Effector memory CD8-positive, alpha-beta T cell (primary cell): ENCODE measurements at places on chromosomes 3 and 15.
A peak's percentile ranks its signal among the peaks of the same experiment; 100 is the strongest.

DNA sequence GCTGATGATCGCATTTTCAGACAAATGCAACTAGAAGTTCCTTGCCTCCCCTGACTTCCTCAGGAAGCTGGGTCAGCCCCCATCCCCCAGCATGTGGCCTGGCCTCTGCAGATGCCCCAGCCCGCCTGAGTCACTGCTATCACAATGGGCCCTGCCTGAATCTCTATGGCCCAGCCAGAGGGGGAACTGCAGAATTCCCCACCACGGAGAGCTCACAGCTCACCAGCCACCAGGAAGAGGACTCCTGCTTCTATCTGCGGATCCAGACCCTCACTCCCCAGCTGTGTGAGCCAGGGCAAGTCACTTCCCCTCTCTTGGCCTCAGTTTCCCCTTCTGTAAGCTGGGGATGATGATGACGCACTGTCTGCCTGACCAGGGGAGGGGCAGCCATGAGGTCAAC lies 6.9 kb downstream of the PLXND1 start:
- H3K27ac ChIP-seq, result no peak overlapping the region
- H3K36me3 ChIP-seq, result peaks cover 5% of the 10 kb centered on the region
- H3K27me3 ChIP-seq, result no peaks in the 10 kb centered on the region
- DNase-seq, result no peak
- no peak overlapping the region for H3K4me3 ChIP-seq
- peaks cover 77% of the 10 kb centered on the region for H3K4me1 ChIP-seq

- H3K27ac ChIP-seq, result peak overlapping the region; percentile 98
- no peaks in the 10 kb centered on the region for H3K27me3 ChIP-seq
- H3K4me1 ChIP-seq, result peaks cover 73% of the 10 kb centered on the region
- DNase-seq, result no peak
- H3K4me3 ChIP-seq, result peak overlapping the region; percentile 79
These were observed 59.8 kb downstream of the SH3BP5 start for GRCh38 chr3:15272426-15273196.

DNA sequence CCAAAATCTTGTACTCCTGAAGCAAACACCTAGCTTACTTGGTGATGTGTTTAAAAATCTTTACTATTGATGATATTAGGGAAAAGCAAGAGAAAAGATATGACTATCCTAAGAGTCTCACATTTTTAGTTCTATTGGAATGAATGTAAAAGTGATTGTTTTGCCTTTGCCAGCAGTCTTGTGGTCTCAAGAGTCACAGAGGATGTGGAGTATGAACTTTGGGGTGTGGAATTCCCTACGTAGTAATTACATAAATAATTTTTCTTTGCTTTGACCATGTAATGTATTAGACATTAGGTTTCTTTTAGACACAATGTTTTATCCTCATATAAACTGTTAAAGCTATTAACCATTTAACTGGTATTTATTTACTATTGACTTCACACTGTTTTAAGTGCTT lies 387.6 kb downstream of the NAALADL2 start:
- no peaks in the 10 kb centered on the region for H3K4me1 ChIP-seq
- no peak overlapping the region for H3K4me3 ChIP-seq
- no peak overlapping the region for H3K27ac ChIP-seq

DNA sequence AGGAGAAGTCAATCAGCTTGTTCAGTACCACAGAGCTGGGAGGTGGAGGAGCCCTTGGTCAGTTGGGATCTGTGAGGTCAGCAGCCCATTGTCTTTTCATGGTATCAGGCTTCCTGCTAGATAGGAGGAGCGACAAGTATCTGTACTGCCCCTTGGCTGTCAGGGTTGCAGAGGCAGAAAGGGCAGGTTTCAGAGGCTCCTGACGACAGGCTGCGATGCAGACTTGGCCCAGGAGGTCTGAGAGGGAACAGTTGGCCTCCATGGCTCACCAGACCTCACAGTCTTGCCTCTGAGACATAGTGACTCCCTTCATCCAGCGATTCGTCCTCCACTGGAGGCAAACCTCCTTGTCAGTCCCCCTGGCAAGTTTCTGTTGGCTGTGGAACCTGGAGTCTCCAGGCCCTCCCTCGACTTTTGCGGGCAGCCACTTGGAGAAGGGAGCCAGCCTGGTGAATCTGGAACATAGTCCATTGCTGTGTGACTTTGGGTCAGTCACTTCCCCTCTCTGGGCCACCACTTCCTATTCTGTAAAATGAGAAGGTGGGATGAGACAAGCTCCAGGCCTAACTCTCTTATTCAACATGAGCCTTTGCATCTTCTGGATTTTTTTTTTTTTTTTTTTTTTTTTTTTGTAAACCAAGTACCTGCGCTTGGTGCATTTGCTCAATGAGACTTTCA lies 177.9 kb upstream of the TLE3 start:
- H3K4me3 ChIP-seq, result no peak overlapping the region
- peaks cover 2% of the 10 kb centered on the region for H3K4me1 ChIP-seq
- H3K27ac ChIP-seq, result no peak overlapping the region
- no peak for DNase-seq

DNA sequence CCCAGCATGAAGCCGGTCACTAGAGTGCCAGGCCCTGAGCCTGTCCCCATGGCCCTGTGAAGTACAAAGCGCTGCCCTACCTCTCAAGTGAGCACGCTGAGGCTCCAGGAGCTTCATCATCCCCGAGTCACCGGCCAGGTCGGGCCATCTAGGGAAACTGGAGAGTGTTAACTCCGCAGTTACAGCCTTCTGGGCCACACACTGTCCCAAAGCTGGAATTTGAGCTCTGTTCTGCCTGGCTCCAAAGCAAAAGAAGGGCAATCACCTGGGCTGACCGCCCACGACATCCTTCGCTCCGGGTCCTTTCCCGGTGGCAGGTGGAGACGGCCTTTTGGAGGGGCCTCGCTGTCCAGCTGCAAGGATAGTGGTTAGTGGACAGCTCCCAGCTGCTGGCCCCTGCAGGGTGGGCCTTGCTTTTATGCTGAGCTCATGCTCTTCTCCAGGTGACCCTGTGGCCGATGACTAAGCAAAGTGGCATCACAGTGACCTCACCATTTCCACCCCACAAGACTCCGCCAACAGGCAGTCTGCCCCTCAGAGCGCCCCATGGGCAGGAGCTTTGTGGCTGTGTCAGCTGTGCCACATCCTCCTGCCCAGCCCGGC lies 3.5 kb upstream of the MUC4 start:
- peak; percentile 7 for DNase-seq
- H3K27me3 ChIP-seq, result peaks cover 13% of the 10 kb centered on the region
- peaks cover 6% of the 10 kb centered on the region for H3K4me1 ChIP-seq
- H3K36me3 ChIP-seq, result no peaks in the 10 kb centered on the region

GRCh38 chr15:58527573-58528187 lies 95.9 kb downstream of the LIPC start:
- H3K4me1 ChIP-seq, result peaks cover 7% of the 10 kb centered on the region
- peaks cover 5% of the 10 kb centered on the region for H3K36me3 ChIP-seq
- no peak overlapping the region for H3K4me3 ChIP-seq
- DNase-seq, result no peak

- no peak for DNase-seq
- H3K4me3 ChIP-seq, result peak overlapping the region; percentile 1
- no peak overlapping the region for H3K27ac ChIP-seq
- no peaks in the 10 kb centered on the region for H3K27me3 ChIP-seq
- H3K4me1 ChIP-seq, result no peaks in the 10 kb centered on the region
These were observed 1.7 kb downstream of the PLS1 start for GRCh38 chr3:142597906-142598305.

DNA sequence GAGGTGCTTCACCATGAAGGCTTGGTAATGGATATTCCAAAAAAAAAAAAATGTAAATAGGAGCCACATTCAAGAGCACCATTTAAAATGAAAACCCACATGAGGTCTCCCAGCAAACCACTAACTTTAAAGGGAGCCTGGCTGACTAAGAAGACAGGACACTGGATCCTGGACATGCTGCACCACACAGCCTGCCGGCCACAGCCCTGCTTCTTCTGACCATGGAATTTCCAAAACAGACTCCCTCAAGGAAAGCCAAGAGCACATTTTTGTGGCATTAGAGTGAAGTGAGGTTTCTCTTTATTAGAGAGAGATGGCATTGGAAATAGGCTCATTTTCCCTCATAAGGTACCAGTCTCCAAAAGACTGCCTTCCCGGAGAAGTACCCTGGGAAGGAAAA lies 113.9 kb downstream of the RORA start:
- no peak for DNase-seq
- peaks cover 58% of the 10 kb centered on the region for H3K27me3 ChIP-seq
- H3K4me3 ChIP-seq, result no peak overlapping the region

GRCh38 chr3:69972672-69973071 lies 26.9 kb upstream of the SAMMSON start:
- no peaks in the 10 kb centered on the region for H3K27me3 ChIP-seq
- no peak overlapping the region for H3K4me3 ChIP-seq
- no peak for DNase-seq
- no peaks in the 10 kb centered on the region for H3K36me3 ChIP-seq
- no peak overlapping the region for H3K27ac ChIP-seq
- no peaks in the 10 kb centered on the region for H3K4me1 ChIP-seq

DNA sequence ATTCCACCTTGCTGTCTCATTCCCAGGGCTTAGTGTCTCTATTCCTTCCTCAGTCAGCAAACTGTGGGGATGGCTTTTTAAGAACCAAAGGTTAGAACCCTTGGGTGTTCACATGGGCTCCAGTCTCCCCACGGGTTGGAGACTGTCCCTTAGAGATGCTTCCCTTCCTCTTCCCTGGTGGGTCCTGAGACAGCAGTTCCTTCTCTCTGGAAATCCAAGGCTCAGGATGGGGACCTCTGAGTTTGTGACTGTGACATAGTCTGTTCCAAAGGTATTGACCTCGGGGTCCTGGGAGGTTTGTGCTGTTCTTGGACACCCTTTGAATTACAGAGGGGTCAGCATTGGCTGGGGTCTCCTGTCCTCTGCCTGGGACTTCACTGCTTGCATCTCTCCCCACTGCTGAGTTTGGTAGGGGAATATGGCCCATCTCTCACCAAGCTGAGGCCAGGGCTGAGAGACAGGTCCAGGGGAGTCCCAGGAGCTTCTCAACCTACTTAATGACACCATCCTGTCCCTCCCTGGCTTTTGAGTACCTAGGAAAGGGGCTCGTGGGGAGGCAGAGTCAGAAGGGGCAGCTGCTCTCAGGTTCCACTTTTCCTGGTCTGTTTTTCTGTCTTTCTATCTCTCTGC lies 1.5 kb downstream of the GRM2 start:
- H3K4me3 ChIP-seq, result no peak overlapping the region
- no peak for DNase-seq
- H3K27ac ChIP-seq, result peak overlapping the region; percentile 70
- H3K27me3 ChIP-seq, result no peaks in the 10 kb centered on the region
- peaks cover 11% of the 10 kb centered on the region for H3K36me3 ChIP-seq

- H3K4me3 ChIP-seq, result no peak overlapping the region
- H3K27me3 ChIP-seq, result peaks cover 36% of the 10 kb centered on the region
- DNase-seq, result no peak
These were observed 53.8 kb downstream of the CDCP1 start for GRCh38 chr3:45092132-45093031.

DNA sequence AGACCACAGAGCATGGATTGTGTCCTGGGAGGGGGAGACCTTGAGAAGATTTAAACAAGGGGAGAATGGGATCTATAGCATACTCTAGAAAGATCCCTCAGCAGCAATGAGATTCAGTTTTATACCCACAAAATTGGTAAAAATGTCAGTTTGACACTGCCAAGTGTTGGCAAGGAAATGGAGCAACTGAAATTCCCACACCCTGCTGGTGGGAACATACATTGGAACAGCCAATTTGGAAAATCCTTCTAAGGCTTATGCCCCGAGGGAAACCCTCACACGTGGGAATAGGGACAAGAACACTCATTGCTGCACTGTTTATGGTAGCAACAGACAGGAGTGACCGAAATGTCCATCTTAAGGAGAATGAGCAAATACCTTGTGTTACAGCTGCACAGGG lies 5.0 kb upstream of the DNAJB8 start:
- H3K27me3 ChIP-seq, result peaks cover 29% of the 10 kb centered on the region
- no peak for DNase-seq
- H3K4me1 ChIP-seq, result peaks cover 8% of the 10 kb centered on the region
- H3K27ac ChIP-seq, result no peak overlapping the region

GRCh38 chr3:117919621-117920020 lies 1115.0 kb downstream of the IGSF11 start:
- H3K36me3 ChIP-seq, result no peaks in the 10 kb centered on the region
- no peak overlapping the region for H3K4me3 ChIP-seq
- no peaks in the 10 kb centered on the region for H3K27me3 ChIP-seq
- no peak overlapping the region for H3K27ac ChIP-seq
- no peak for DNase-seq
- H3K4me1 ChIP-seq, result no peaks in the 10 kb centered on the region

GRCh38 chr3:181773921-181774320 lies 62.2 kb downstream of the SOX2 start:
- no peaks in the 10 kb centered on the region for H3K27me3 ChIP-seq
- H3K27ac ChIP-seq, result no peak overlapping the region
- no peaks in the 10 kb centered on the region for H3K4me1 ChIP-seq

DNA sequence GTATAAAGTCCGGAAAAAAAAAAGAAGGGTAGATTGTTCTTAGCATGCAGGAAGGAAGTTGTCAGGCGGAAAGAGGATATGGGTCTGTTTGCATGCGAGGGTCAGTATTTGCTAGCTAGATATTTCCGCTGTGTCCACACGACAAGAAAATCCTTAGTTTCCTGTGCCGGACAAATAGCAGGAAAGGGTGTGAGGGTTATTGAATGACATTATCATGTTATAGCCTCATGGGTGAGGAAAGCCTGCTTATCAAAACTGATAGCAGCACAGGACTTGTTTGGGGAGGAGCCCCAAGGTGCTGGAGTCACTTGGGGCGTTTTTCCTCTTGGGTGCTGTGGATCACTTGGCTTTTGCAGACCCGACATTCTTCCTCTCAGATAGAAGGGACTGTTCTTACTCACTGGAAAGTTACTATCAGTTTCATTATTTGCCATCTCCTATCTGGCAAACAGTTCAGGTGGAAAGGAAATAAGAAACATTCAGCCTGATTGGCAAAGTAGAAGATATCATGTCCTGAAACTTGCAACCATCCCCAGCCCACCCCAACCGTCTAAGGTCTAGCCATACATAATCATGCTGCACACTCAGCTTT lies 127.2 kb upstream of the DPH6 start:
- peaks cover 24% of the 10 kb centered on the region for H3K27me3 ChIP-seq
- H3K36me3 ChIP-seq, result peaks cover 2% of the 10 kb centered on the region
- H3K4me1 ChIP-seq, result peaks cover 5% of the 10 kb centered on the region
- peak overlapping the region; percentile 0 for H3K27ac ChIP-seq

- no peak overlapping the region for H3K27ac ChIP-seq
- no peak overlapping the region for H3K4me3 ChIP-seq
- no peaks in the 10 kb centered on the region for H3K4me1 ChIP-seq
- no peak for DNase-seq
These were observed 15.1 kb downstream of the LACTB start for GRCh38 chr15:63136742-63137141.

DNA sequence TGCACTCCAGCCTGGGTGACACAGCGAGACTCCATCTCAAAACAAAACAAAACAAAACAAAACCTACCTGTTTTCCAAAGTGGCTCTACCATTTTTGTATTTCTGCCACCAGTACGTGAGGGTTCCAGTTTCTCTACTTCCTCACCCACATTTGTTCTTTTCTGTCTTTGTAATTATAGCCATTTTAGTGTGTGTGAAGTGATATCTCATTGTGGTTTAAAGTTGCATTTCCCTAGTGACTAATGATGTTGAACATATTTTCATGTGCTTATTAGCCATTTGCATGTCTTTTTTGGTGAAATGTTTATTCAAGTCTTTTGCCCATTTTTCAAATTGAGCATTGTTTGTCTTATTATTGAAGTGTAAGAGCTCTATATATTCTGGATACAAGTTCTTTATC lies 50.7 kb downstream of the TRA2B start:
- peaks cover 5% of the 10 kb centered on the region for H3K27me3 ChIP-seq
- no peaks in the 10 kb centered on the region for H3K36me3 ChIP-seq
- H3K4me1 ChIP-seq, result no peaks in the 10 kb centered on the region
- H3K27ac ChIP-seq, result no peak overlapping the region

- no peak for DNase-seq
- H3K4me1 ChIP-seq, result no peaks in the 10 kb centered on the region
- no peak overlapping the region for H3K4me3 ChIP-seq
- H3K27me3 ChIP-seq, result no peaks in the 10 kb centered on the region
- H3K27ac ChIP-seq, result peak overlapping the region; percentile 20
These were observed 42.7 kb downstream of the MAP6D1 start for GRCh38 chr3:183782576-183783276.
